ENCODE measurements at places on chromosomes 16 and 17.

GRCh38 chr16:15777533-15778203, 79.2 kb downstream of the MYH11 start:
- DNase-seq, result no peak

DNA sequence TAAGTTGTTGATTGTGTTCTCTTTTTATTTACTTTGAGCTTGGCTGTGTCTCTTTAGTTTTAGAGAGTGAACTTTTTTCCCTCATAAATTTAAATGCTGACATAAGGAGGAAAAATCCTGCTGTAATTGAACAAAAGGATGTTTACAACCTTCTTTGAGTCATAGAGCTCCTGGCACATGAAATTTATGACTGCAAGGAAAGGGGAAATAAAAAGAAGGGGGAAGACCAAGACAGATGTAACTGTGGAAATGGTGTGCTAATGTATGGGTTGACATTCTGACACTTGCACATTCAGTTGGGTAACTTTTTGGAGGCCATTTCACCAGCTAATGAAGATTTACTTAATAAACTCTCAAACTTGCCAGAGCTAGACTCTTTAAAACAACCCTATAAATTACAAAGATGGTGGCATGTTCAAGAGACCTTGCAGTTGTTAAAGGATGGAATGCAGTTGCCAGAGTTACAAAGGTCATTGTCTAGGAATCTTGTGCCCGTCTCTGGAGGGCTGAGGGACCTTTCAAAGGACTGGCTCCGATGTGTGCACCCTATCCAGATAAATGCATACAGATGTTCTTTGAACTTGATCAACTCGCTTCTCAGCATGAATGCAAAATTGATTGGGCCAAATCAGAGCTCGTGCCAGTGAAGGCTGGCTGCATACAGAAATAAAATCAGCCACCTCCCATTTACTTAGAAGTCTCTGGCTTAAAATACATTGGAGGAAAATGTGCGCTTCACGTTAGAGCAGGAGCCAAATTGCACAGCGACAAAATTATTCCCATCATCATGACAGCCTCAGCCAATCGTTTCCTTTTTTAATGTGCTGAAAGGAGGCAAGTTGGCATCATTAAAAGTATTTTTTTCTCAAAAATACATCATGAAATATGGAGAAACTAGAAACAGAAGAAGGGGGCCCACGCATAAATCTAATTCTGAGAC, 289.0 kb upstream of the XYLT1 start:
- no peak for DNase-seq

- DNase-seq, result no peak
Observed at GRCh38 chr17:75854881-75855309, 240 bp downstream of the WBP2 start.

GRCh38 chr16:728890-729744, 2.2 kb downstream of the HAGHL start:
- DNase-seq, result no peak

GRCh38 chr16:85603203-85603755, 9.8 kb upstream of the GSE1 start:
- DNase-seq, result no peak

GRCh38 chr17:65609749-65610148, 48.3 kb upstream of the AXIN2 start:
- no peak for DNase-seq

DNA sequence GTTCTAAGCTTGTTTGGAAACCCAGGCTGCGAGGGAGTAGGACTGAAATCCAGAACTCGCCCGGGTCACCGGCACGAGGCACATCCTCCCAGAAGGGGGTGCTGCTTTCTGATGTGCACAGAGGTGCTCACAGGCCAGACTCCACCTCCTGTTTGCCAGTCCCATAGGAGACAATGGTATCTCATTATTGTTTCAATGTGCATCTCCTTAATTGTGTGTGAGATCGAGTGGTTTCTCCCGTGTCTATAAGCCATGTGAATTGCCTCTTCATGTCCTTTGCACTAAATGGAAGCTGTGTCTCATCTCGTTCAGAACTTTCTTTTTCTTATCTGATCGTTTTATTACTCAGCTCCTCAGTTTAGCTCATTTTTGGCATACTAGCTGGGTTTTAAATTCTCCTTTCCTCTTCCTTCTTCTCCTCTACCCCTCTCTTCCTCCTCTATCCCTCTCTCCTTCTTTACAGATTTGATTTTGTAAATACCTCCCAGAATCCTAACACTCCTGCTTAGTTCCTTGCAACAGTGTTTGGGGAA, 32.1 kb upstream of the PRKCB start:
- DNase-seq, result peak; percentile 72

DNA sequence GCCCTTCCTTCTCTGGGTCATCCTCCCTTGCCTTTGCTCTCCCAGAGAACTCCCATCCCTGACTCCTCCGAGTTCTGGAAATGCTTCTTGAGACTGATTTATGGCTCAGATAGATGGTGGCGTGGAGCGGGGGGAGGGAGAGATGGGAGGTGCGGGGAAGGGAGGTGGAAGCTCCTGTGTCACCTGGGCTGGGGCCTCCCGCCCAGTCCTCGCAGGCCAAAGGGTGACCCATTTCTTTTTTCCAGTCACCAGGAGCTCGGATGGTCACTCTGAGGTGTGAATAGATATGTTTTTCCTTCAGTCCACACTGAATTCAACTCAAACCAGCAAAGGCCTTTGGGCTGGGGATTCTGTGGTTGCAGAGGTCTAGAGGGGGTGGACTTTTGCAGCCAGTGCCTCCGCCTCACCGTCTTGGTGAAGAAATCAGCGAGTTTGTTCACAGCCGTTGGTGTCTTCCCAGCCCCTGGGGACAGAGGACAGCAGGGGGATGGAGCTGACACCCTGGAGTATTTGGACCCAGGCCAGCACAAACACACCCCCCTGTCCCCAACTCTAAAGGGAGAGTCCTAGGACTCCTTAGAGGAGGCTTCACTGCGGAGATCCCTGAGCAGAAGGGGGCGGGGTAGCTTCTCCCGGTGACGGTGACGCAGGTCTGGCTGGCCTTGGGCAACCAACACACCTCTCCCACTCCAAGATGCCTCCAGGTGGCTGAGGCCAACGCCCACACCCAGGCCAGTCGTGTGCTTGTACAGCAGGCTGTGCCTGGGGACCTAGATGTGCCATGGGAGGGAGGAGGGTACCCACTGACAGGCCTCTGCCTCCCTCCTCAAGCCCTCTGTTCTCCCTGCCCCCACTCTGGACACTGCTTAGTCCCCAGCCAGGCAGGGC, 80.6 kb downstream of the AMFR start:
- no peak for DNase-seq

- DNase-seq, result no peak
Observed at GRCh38 chr16:47161464-47161863, 17.7 kb upstream of the NETO2 start.

DNA sequence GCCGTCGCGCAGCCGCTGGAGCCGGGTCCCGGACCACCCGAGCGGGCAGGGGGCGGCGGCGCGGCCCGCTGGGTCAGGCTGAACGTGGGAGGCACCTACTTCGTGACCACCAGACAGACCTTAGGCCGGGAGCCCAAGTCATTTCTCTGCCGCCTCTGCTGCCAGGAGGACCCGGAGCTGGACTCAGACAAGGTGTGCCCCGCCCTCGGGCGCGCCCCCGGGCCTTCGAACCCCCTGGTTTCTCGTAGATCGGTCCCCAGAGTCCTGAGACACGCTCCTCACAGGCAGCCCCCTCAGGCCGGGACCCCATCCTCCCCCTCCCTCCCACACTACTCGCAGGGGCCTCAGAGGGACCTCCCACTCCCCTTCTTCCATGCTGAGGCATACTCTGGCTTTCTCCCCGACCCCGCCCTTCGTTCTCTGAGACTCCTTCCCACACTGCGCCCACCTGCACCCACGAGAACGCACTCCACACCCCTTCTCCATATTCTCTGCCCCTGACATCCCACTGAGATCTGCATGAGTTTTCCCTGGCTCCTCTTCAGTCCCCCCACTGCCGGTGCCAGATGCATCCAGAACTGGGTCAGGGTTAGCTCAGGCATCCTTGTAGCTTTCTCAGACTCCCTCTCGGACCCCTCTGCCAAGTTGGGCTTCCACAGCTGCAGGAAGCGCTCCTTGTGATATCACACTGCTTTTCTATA, 523 bp downstream of the KCTD2 start:
- peak; percentile 28 for DNase-seq

DNA sequence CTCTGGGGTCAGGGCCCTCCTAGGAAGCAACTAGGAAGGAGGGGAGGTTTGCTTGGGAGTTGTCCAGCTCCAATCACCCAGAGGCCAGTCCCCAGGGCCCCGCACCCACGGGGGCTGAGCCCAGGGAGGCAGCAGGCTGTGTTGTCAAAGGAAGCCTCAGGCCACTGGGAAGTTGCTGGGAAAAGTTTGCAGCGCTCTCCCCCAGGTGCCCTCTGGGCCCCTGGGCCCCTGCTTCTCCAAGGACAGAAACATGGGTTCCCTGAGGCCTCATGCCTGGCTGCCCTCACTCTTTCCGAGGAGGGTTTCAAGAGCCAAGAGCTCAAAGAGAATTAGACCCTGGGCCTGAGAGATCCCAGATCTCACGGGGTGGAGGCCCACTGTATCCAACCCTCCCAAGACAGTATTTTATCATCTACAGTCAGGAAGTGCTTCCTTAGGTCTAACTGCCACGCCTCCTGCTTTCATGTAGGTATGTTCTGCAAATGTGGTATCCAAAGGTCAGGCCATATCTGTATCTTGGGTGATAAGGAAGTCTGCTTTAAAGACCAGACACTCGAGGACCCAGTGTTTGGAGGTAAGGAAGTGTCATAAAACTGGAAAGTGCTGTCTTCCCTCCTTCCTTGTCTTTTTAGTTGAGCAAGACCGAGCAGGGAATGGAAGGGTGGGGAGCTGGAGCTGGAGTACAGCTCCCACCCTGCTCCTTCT, 44.2 kb upstream of the ZNF423 start:
- no peak for DNase-seq

GRCh38 chr17:38654411-38655398, 20.1 kb downstream of the EPOP start:
- DNase-seq, result no peak

GRCh38 chr17:7128160-7128559, 13.5 kb upstream of the ASGR2 start:
- no peak for DNase-seq
